ENCODE measurements at places on chromosomes 2 and 18.

DNA sequence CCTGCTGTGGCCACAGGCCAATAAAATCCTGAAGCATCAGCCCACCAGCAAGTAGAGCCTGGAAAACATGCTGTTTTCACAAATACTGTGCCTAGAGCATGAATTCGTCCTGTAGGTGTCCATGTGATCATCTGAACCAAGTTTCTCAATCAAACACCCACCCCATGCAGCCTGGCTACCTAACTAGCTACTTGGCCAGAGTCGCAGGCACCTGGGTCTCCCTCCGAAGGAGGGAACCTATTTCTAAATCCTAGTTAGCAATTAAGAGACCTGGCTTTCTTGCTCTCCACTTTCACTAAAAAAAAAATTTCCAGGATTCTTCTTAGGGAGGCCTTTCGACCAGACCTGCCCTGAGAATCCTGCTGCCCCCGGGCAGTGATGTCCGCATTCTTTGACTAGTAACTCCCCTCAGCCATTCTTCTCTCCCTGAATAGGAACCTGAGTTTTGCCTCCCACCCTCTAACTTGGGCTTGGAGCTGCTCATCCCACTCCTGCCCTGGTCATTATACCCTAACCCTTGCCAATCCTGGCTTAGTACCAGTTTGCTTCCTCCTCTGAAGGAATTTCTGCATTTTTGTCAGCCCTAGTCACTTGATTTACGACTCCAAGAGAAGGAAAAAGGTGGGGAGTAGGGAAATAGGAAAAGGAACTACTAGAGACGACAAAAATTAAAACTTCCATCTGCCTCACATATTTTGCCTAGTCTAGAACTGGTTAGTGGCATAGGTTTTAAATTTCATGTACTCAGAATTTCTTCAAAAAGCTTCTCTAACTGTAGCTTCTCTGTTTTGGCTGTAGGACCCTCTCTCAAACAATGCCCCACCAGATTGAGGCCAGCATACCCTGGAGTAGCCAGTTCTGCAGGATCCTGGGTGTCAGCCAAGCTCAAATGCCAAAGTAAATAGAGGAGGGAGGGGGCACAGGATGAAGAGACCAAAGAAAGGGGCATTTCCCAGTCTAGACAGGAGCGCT, 25.4 kb upstream of the TANK start:
- DNase-seq: no peak

DNA sequence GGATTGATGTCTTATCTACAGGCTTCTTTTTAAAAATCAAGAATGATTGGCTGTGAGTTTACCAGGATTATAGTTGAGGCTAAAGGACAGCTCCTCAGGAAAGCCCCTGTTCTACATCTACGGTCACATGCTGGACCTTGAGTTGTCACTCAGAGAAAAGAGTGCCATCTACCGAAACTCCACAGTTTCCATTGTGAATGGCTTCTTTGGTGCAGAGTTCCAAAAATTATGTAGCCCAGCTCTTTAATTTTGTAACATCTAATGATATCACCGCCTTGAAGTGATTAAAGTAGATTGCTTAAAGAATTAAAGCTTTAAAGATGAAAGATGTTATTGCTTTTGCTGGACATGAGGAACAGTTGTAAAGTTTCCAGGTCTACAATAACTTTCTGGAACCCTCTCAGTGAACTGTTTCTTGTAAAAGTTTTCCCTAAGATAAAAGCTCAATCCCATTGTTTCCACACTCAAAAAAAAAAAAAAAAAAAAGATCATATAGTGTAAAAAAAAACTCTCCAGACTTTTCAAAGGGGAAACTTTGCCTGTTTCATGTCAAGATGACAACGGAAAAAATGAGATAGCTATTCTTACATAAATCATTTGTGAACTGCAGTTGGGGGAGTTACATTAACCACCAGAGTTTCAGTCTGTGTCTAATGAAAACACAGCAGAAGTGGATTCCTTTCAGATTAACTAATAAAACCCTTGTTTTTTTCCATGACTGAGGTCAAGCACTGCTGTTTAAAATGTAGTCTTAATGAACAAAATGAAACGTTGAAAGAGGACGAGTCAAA, 4.3 kb downstream of the COL3A1 start:
- no peak for DNase-seq

- no peak for DNase-seq
Measured at GRCh38 chr18:35455926-35456763, 41.6 kb downstream of the INO80C start.

GRCh38 chr2:8438996-8439395, 242.9 kb upstream of the ID2 start:
- DNase-seq: no peak

GRCh38 chr2:75870651-75871137, 160.0 kb upstream of the GCFC2 start:
- DNase-seq: no peak

GRCh38 chr18:41771973-41772372, 183.1 kb upstream of the PIK3C3 start:
- DNase-seq: no peak

DNA sequence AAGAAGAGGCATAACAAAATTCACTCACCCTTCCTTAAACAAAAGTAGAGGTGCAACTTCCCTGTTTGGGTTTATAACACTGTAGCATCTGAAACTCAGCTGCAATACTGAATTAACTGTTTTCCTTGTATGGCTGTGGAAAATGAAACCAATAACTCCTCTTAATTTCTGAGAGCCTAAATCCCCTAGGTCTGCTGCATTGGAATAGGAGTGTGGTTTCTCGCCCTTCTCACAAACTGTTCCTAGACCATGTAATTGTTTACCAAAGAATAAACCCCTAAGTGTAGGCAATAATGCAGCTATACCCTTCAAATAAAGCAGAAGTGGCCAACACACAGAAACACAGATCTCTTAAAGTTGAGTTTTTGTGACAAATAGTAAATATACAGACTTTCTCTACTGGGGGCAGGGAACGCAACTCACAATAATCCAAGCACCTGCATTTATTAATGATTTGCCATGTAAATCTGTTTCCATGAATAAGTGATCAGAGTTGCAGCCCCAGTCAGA, 52.0 kb downstream of the RASGRP3 start:
- no peak for DNase-seq

- DNase-seq: no peak
Measured at GRCh38 chr18:9741406-9741792, 33.3 kb downstream of the RAB31 start.

DNA sequence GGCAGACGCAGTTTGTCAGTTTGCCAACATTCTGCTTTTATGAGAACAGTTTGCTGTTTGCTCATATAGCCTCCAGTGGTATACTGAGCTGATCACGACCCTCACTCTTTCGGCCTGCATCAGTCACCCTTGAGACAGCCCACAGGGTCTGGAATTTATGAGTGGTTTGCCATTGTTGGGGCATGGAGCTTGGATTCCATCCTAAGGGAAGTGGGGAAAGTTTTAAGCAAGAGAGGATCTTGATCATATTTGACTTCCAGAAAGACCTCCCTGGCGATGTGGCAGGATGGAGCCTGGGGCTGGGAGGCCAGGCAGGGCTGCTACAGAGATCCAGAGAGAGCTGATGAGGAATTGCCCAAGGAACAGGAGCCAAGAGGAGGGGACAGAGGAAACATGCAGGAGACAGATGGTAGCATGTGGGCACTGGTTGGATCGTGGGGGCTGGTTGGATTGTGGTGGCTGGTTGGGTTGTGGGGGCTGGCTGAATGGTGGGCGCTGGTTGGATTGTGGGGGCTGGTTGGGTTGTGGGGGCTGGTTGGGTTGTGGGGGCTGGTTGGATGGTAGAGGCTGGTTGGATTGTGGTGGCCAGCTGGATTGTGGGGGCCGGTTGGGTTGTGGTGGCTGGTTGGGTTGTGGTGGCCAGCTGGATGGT, 27.3 kb upstream of the GPR17 start:
- no peak for DNase-seq

- DNase-seq: no peak
Measured at GRCh38 chr2:11642972-11643371, 27.0 kb downstream of the NTSR2 start.

DNA sequence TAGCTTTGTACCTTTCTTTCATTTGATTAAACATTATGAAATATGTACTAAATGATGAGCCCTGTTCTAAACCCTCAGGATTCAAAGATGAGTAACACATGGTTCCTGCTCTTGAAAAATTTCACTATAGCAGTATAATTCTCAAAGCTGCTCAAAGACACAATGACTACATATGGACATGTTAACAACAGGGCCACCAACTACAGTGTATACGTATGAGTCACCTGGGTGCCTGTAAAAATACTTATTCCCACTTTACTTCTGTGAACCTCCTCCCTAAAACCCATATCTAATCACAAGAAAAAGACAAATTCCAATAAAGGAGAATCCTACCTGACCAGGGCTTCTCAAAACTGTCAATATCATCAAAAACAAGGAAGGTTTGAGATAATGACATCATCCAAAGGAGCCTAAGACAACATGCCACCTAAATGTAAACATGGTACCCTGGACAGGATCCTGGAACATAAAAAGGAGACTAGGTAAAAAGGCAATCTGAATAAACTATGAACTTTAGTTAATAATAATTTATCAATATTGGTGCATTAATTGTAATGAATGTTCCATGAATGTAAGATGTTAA, 84.7 kb downstream of the FAM161A start:
- no peak for DNase-seq

GRCh38 chr2:46983065-46983801, 67.6 kb upstream of the MCFD2 start:
- no peak for DNase-seq

DNA sequence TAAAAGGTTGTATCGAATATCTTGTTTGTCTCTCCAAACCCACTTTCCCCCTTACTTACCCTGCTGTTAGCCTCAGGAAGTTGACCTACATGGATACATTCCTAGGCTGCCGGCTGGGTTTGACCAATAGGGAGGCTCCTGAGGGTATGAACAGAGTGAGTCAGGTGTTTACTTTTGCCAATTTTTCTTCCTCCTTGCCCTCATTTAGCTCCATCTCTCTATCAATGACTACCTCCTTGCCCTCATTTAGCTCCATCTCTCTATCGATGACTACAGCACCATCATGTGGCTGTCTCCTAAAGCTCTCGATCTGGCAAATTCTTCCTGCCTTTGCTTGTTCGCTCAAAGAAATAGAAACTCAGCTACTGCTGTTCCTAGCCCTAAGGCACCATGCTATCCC, 571.9 kb upstream of the CRIM1 start:
- no peak for DNase-seq

- no peak for DNase-seq
Measured at GRCh38 chr2:184203661-184204060, 394.7 kb upstream of the ZNF804A start.

GRCh38 chr2:154945984-154946383, 247.5 kb downstream of the KCNJ3 start:
- no peak for DNase-seq

GRCh38 chr18:48926420-48926857, 24.3 kb downstream of the SMAD7 start:
- no peak for DNase-seq

- DNase-seq: no peak
Measured at GRCh38 chr2:105406221-105406620, 7.4 kb upstream of the FHL2 start.

DNA sequence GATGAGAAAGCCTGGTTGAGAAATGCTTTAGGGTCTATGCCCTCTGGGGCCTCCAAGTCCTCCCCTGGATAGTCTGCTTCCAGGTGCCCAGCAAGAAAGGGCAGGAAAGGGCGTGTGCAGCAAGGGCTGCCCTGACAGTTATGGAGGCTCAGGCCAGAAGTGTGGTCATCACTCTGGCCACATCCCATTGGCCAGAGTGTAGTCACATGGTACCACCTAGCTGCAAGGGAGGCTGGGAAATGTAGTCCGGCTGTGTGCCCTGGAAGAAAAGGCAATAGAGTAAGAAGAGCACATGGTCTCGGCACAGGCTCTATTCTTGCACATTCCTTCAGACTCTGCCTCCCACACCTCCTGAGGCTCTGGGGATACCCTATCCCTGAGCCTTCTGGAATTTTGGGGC, 35.7 kb downstream of the ODC1 start:
- no peak for DNase-seq

- DNase-seq: no peak
Measured at GRCh38 chr18:49846361-49846662, 33.0 kb upstream of the ACAA2 start.

GRCh38 chr2:26716340-26716739, 23.8 kb downstream of the KCNK3 start:
- no peak for DNase-seq

DNA sequence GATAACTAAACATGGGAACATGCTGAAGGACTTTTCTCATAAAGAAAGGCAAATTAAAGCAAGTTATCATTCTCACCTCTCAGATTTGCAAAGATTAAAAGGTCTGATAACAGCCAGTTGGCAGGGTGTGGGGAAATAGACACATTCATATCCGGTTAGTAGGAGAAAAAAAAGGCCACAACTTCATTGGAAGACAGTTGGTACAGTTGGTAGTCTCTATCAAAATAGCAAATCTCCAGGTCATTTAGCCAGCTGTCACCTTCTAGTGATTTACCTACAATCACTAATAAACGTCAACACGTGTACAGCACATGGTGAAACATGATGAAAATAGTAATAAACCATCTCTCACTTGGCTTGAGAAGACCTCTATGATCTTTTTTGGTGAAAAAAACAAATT, 16.6 kb downstream of the INPP5D start:
- no peak for DNase-seq

GRCh38 chr2:16525265-16525887, 140.3 kb downstream of the CYRIA start:
- no peak for DNase-seq

Data from stimulated activated CD8-positive, alpha-beta memory T cell treated with anti-CD3 and anti-CD28 coated beads, Interleukin-15, amount 100 ng/mL, for 24 hours (primary cell).